ENCODE measurements at places on chromosomes 5 and 9. TPM values are rescaled to one million over a fixed set of nuclear protein-coding genes. Genes with fewer than 3 reads are reported as not detected.

- DNase-seq, result no peak
Measured at GRCh38 chr9:976943-977837, 735 bp downstream of the DMRT3 start.

DNA sequence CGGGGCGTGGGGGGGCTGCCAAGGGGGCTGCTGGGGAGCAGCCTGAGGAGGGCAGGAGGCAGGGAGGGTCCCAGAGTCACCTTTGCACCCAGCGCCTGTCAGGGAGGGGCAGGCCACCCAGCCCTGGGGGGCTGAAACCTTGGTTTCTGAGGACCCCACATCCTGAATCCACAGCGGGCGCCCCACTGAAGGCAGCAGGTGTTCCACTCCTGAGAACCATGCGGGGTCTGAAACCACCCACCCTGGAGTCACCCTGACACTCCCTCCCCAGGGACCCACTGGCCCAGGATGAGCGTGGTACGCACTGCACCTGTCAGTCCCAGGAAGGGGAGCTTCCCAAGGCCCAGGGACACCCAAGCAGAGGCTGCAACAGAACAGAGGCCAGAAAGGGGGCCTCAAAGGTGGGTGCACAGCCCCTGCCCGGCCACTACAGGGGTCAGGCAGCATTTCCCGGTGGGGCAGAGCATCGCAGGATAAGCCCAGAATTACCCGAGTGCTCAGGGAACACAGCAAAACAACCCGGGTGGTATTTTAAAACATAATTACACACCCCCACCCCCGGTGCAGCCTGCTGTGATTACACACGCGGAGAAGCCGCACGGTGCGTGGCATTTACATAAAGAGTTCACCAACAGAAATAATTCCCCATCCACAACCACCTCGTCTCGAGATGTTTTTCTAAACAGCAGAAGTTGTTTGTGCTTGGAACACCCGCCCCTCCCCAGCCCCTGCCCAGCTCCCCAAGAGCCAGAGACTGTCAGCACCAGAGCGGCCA, 57.3 kb upstream of the UBAC1 start:
- DNase-seq, result no peak

- no peak for DNase-seq
Measured at GRCh38 chr5:167732499-167732898, 558.9 kb upstream of the WWC1 start.

GRCh38 chr5:93164690-93165089, 416.3 kb downstream of the NR2F1-AS1 start:
- DNase-seq, result no peak

- DNase-seq, result no peak
Measured at GRCh38 chr9:22343218-22343611, 103.4 kb upstream of the DMRTA1 start.

Gene AQP7
- total RNA-seq, result not detected

Gene SPATA31C1
- total RNA-seq, result not detected

DNA sequence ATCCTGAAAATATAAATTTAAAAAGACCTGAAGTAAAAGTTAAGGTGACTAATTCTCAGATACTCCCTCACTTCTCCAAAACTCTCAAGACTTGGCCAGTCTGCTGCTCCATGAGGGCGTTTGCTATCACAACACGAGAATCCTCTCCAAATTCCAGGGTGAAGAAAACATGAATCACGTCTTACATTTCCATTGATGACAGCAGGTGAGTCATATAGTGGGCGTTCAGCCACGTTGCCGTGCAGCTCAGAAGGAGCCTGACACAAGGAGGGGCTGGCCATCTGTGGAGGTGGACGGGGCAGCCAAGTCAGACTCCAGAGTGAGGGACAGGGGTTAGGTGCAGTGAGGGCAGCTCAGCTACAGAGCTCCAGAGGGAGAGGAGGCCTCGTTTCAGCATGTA, 555.1 kb upstream of the ADAMTS16 start:
- DNase-seq, result no peak

Measured in esophagus squamous epithelium (tissue), 5 donors.